ENCODE measurements at places on chromosomes 4 and X.

- DNase-seq: peak; percentile 39
These were observed 580 bp downstream of the NAF1 start for GRCh38 chr4:163166041-163166579.

DNA sequence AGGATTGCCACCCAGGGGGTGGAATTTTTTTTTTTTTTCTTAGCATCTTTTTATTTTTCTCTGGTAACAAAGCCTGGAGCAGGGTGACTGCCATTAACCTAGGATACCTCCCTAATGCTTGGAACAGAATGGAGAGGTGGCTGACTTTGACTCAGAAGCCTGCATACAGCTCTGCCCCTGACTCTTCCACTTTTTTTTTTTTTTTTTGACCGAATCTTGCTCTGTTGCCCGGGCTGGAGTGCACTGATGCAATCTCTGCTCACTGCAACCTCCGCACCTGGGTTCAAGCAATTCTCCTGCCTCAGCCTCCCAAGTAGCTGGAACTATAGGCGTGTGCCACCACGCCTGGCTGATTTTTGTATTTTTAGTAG is 341 bp upstream of the SLC2A9 start:
- DNase-seq: no peak

GRCh38 chrX:99184153-99184552 is 1225.9 kb downstream of the PCDH19 start:
- DNase-seq: no peak

DNA sequence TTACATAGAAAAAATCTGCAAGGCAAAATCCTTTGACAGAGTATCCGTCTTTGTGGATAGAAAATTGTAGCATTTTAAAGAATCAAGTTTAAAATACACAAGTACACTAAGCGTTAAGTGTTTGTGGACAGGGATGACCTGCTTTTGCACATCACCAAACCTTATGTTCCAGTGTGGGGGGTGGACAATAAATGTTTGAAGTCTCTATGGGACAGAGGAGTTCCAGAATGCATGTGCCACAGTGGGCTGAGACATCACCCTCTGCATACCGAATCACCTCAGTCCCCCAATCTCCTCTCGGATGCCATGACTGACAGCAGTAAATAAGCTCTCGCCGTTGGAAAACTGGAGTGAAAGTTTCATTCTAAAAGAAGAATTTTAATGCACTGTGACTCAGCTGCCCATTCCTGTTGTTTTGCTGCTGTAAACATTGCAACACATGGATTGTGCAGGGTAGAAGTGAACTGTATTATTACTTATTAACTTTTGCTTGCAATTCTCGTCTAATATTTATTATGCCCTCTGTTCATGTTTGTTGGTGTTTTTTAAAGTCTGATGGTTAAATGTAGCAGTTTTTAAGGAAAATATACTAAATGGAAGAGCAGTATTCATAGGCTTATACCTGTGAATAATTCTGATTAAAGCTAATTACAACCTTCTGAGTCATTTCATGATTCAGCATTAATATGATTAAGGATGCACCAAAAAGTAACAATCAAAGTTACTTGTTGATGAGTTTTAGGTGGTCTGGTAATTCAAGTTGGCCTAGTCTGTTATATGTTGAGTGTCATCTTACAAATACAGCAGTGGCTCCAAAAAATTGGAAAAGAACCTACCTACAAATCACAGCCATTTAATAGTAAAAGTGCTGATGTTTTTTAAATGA is 24.0 kb downstream of the CDKN2AIP start:
- DNase-seq: no peak

- DNase-seq: no peak
These were observed 19.1 kb upstream of the HSFX4 start for GRCh38 chrX:149910178-149910695.

- DNase-seq: no peak
These were observed 85.4 kb upstream of the IGFBP7 start for GRCh38 chr4:57195622-57196021.

DNA sequence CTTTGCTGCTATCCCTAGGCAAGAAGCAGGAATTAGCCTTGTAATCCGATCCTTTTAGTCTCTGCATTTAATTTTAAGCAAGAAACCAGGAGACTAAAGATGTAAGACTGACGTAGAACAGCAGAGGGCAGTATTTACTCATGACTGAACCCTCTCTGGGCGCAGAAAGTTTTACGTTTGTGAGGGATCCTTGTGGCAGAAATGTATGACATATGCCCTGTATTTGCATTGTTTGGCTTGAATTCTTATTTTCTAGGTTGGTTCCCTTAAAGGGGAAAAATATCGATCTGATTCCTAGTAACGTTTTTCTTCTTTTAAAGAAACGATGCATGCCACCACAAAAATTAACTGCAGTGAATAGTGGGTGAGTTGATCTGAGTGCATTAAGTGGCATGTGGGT is 1.3 kb upstream of the FAT4 start:
- no peak for DNase-seq

- DNase-seq: no peak
These were observed 28.0 kb downstream of the RBM47 start for GRCh38 chr4:40601641-40602040.

GRCh38 chrX:100939333-100939732 is 10.6 kb upstream of the XKRX start:
- DNase-seq: no peak

DNA sequence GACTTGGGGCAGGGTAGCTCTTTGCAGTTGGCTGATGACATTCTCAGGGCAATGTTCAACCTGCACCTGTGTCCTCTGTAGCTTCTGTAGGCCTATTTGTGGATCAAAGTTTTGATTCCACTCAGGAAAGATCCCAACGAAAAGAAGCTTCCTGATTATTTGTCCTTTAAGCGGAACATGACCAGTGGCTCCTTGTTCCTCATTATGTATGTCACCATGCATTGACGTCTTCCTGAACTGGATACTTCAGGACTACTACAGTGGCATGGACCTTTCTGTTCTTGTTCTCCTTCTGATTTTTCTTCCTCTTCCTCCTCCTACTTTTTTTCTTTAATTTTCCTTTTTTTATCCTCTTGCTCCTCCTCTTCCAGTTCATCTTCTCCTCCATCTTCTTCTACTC is 62.4 kb downstream of the NBDY start:
- no peak for DNase-seq

- DNase-seq: no peak
These were observed 860.0 kb upstream of the POU3F4 start for GRCh38 chrX:82648062-82648461.

DNA sequence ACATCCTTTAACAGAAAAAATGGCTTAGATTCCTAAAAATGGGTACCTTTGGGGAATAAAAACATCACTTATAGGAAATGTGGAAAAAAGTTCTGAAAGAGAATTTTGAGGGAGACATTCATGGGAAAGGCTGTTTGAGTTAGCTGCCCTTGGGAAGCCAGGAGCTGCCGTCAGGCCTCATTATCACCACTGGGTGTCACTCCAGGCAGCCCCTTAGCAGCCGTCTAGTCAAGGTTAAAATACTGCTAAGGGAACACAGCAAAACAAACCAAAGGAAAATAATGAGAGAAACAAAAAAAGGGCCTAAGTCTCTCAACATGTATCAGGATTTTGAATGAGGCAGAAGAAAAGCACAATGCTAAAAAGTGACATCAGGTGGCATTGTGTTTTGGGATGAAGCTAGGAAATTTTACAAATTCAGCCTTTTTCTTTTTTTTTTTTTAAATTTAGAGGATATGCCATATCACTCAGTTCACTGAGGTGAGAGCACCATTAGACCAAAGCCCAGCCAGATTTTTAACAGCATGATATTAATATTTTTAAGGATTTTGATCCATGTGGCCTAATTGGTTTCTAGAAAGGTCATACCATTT is 235.3 kb downstream of the GPAT3 start:
- no peak for DNase-seq

DNA sequence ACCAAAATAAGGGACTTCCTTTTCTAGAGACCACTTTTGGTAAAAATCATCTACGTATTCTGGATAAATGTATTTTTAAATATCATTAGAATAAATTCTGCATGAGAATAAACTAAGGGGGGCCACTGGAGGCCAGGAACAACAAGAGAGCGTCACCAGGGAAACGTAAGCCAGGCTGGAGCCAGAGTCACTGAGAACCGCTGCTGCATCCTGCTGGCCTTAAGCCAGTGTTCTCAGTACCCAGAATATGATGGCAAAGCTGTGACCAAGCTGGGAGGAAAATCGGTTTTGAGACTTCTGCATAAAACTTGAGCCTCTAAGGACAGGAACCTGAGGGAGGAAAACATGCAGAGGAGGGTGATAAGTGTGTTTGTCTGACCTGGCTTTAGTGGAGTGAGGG is 63.0 kb upstream of the FAM9A start:
- DNase-seq: no peak

DNA sequence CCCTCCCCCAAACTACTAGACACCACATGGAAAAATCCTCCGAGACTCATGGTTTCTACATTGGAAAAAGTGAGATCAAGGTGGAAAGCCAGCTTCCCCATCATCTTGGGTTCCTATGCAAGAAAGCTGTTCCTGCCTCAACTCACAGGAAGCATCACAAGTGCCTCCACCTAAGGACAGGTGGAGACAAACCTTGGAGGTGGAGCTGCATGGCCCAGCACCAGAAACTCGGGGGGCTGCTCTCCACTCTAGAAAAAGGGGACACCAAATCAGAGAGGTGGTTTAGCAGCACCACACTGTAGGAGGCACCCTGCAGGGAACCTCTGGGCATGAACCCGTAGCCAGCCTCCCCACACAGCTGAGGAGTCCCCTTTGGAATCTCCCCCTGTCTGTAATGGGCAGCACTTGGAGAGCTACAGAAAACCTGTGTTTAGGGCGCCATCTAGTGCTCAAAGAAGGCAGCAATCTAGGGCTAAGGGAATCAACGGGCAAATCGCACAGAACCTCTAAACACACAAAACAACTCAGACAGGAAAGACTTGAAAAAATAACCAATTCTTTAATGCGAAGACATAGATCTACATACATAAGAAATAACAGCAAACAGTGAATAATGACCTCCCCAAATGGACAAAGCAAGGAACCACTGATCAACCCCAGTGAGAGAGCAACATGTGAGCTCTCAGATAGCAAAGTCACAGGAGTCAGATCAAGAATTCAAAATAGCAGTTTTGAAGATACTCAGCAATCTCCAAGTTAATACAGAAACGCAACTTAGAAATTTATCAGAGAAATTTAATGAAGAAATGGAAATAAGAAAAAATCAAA is 37.0 kb upstream of the ZBTB33 start:
- DNase-seq: peak; percentile 59

GRCh38 chr4:164648151-164648848 is 105.6 kb upstream of the SMIM31 start:
- no peak for DNase-seq

GRCh38 chrX:9055354-9055753 is 21.4 kb upstream of the FAM9B start:
- DNase-seq: no peak

DNA sequence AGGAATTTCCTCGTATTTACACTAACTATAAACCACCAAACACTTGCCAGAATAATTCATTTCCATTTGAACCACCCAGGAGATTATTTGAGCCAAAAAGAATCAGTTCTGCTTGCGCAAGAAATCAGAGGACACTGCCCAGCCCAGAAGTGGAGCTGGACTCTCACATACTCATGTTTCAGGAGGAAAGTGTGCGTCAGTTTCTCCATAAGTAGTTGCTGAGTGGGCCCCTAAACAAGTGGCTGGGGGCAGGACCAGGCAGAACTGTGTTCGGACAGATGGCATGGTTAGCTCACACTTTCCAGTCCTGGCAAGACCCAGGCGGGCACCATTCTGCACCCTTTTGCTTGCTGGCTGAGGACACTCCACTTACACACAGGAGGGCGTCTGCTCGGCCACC is 38.8 kb downstream of the BTC start:
- DNase-seq: no peak

GRCh38 chr4:39614487-39615162 is 24.0 kb downstream of the SMIM14 start:
- no peak for DNase-seq

DNA sequence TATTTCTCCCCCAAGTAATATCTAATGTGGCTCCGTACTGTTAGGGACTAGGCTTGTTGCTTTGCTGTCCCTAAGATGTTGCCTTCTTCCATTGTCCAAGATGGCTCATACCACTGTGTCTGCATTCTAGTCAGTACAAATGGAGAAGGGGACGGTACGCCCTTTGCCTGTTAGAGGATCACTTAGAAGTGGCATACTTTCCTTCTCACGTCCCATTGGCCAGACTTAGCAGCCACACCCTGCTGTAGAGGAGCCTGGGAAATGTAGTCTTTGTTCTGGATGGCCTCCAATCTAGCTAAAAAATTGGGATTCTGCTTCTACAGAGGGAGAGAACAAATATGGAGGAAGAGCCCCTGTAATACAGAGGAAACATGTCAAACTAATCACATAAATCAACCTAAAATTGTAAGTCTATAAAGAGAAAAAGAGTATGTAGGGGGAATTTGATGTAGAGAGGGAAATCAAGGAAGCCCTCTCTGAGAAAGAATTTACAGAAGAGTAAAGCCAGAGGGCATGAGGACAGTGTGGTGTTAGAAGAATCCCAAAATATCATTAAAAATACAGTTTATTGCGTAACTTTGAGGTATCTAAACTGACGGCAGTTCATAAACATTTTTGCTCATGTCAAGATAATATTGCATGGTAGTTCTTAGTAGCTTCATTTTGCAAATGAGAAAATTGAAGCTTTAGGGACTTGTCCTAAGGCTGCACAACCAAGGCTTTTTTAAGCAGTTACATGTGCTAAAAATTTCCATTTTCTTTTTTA is 15.1 kb downstream of the PRIMPOL start:
- no peak for DNase-seq

- DNase-seq: no peak
These were observed 33.9 kb downstream of the AFF2 start for GRCh38 chrX:148534291-148534690.

DNA sequence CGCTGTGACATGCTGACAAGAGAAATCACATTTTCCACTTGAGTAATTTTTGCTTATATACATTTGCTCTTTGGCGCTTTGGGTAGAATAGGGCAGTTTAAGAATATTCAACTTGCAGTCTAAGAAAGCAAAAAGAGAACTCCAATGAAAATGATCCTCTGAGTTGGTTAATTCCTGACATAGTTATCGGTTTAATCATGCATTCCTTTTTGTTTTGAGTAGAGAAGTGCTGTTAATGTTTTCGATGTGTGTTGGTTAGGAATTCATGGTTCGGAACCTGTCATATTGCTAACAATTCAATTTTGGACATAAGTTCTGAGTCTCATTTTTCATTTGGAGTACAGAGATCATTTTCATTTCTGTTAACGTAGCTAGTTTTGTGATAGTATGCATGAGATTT is 700.6 kb upstream of the PITX2 start:
- DNase-seq: no peak

- no peak for DNase-seq
These were observed 1.3 kb downstream of the PCDH7 start for GRCh38 chr4:30721185-30722091.

Data from stimulated activated CD4-positive, alpha-beta T cell treated with anti-CD3 and anti-CD28 coated beads, Interleukin-2, amount 100 ng/mL, for 48 hours (primary cell).